Esophagus muscularis mucosa (tissue), 4 donors: ENCODE measurements at places on chromosomes 1 and 21. TPM values are rescaled to one million over a fixed set of nuclear protein-coding genes. Genes with fewer than 3 reads are reported as not detected.
A peak's percentile ranks its signal among the peaks of the same experiment; 100 is the strongest.

- H3K4me1 ChIP-seq: peaks cover 12% of the 10 kb centered on the region
- peak overlapping the region; percentile 52 for H3K4me3 ChIP-seq
- no peak for DNase-seq
- H3K36me3 ChIP-seq: no peaks in the 10 kb centered on the region
Observed at GRCh38 chr1:227437495-227438008, 119.3 kb upstream of the CDC42BPA start.

DNA sequence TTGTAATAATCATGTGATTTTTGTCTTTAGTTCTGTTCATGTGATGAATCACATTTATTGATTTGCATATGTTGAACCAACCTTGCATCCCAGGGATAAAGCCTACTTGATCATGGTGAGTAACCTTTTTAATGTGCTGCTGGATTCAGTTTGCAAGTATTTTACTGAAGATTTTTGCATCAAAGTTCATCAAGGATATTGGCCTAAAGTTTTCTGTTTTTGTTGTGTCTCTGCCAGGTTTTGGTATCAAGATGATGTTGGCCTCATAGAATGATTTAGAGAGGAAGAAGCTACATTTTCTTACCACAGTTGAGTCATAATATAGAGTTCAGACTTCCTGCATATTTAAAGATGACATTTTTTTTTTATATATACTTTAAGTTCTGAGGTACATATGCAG lies 455.9 kb downstream of the PLPP3 start:
- H3K27me3 ChIP-seq: no peaks in the 10 kb centered on the region
- H3K36me3 ChIP-seq: no peaks in the 10 kb centered on the region
- H3K4me3 ChIP-seq: no peak overlapping the region
- DNase-seq: no peak

GRCh38 chr1:228697207-228698016 lies 37.9 kb upstream of the RHOU start:
- H3K4me3 ChIP-seq: no peak overlapping the region
- peaks cover 8% of the 10 kb centered on the region for H3K4me1 ChIP-seq
- no peak overlapping the region for H3K27ac ChIP-seq
- H3K36me3 ChIP-seq: no peaks in the 10 kb centered on the region
- peak; percentile 83 for DNase-seq

DNA sequence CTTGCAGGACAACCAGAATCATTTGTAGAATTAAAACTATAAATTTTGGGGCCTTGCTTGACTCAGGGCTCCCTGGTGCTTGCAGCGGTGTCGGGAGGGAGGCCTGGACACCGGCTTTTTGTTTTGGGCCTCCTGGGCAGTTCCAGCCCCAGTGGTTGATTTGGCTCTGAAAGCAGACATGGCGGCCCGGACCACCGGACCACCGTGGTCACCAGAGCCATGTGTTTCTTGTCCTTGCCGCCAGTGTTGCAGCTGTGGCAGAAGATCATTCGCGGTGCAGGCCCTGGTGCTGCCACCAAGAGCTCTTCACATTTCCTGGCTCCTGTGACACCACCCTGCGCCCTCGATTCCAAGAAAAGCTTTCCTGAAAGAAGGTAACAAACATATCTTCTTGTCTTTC lies 484.8 kb downstream of the BRINP3 start:
- no peak overlapping the region for H3K4me3 ChIP-seq
- no peak overlapping the region for H3K27ac ChIP-seq
- H3K27me3 ChIP-seq: no peaks in the 10 kb centered on the region
- DNase-seq: no peak
- H3K36me3 ChIP-seq: no peaks in the 10 kb centered on the region

FMO5 gene
- 2.9 TPM for total RNA-seq

GRCh38 chr1:156706657-156707416 lies 1.5 kb upstream of the CRABP2 start:
- peak overlapping the region; percentile 88 for H3K27ac ChIP-seq
- H3K4me3 ChIP-seq: peak overlapping the region; percentile 56
- H3K36me3 ChIP-seq: no peaks in the 10 kb centered on the region
- DNase-seq: no peak
- H3K27me3 ChIP-seq: peaks cover 20% of the 10 kb centered on the region

DNA sequence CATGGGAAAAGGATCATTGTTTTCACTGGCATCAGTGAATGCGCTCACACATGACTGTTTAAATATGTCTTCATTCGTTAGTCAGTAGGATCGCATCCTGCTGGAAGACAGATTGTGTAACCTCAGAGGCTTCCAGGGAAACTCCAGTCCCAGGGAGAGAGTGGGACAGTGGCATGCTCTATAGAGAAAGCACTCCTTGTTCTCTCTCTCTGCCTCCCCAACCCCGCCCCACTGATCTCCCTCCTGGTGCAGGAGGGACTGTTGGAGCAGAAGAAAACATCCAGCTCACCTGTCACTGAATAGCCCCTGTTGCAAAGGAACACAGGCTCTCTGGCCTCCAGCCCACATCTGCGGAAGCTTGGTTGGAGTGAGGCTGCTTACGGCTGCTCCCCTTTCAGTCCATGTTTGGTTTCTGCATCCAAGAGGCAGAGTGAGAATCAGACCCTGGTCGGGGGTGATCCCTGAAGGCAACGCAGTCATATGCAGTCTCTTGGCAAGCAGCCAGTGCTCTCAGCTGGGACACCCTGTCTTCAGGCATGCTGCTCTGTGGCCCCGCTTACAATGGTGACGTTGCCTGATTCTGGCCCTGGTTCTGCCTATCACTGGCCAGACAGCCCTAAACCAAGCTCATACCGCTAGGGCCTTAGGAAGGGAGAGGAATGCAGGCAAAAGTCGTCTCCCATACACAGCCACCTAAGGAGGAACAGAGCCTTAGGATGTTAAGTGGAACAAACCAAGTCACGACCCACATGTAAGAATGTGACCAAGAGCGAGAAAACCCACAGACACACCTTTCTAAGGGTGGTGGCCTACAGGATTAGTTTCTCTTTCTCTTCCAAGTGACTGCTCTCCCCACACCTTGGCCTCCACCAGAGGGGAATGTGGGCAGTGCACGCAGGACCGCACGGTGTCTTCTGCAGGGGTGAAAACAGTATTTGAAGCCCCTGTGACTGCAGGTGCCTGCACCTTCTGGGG lies 39.7 kb downstream of the BACE2 start:
- H3K27me3 ChIP-seq: no peaks in the 10 kb centered on the region
- H3K27ac ChIP-seq: peak overlapping the region; percentile 85
- no peak for DNase-seq
- peaks cover 47% of the 10 kb centered on the region for H3K4me1 ChIP-seq

- H3K36me3 ChIP-seq: no peaks in the 10 kb centered on the region
- peaks cover 25% of the 10 kb centered on the region for H3K4me1 ChIP-seq
- no peak overlapping the region for H3K27ac ChIP-seq
- DNase-seq: no peak
- H3K4me3 ChIP-seq: no peak overlapping the region
Observed at GRCh38 chr1:59522925-59523505, 226.1 kb downstream of the FGGY start.

PLA2G2D gene
- total RNA-seq: not detected

DNA sequence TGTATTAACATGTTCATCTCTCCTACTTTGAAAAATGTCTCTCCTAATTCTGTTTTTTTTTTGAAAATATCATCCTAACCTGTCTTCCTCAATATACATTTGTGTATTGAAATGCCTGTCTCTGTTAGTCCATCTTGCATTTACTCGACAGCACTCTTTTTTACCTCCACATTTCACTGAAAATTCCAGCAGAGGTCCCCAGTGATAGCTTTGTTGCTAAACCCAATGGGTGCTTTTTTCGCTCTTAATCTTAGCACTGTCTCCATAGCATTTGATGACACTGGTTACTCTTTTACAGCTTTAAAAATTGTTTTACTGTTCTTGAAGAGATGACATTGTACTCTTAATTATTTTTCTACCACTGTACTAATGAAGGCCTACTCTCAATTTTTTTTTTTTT lies 10.8 kb downstream of the OSBPL9 start:
- H3K4me1 ChIP-seq: peaks cover 52% of the 10 kb centered on the region
- H3K27me3 ChIP-seq: no peaks in the 10 kb centered on the region
- no peaks in the 10 kb centered on the region for H3K36me3 ChIP-seq
- no peak overlapping the region for H3K27ac ChIP-seq

DNA sequence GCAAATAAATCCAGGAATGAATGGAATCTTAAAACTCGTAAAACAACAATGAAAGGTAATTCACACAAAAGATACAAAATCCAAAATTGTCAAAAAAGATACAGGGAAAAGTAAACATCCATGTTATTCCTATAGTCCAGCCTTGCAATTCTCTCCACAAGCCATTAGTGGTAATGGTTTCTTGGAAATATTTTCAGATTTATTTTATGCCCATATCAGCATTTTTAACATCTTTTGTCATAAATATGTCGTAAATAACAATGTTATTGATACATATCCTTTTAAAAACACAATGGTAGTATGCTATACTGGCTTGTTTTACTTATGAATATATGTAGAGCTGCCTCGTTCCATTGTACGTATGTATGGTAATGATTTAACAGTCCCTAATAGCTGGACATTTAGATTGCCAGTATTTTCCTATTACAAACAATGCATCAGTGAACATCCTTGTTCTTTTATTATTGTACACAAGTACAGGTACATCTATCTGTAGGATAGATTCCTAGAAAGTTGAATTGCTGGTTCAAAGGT lies 30.6 kb downstream of the DNTTIP2 start:
- H3K27ac ChIP-seq: peak overlapping the region; percentile 94
- H3K4me1 ChIP-seq: peaks cover 24% of the 10 kb centered on the region
- no peaks in the 10 kb centered on the region for H3K36me3 ChIP-seq
- DNase-seq: no peak
- peak overlapping the region; percentile 75 for H3K4me3 ChIP-seq
- no peaks in the 10 kb centered on the region for H3K27me3 ChIP-seq
